Activated CD4-positive, CD25-positive, alpha-beta regulatory T cell treated with anti-CD3 and anti-CD28 coated beads, Interleukin-2, amount 50 U/mL, for 72 hours (primary cell): ENCODE measurements at places on chromosomes 2 and 18.

DNA sequence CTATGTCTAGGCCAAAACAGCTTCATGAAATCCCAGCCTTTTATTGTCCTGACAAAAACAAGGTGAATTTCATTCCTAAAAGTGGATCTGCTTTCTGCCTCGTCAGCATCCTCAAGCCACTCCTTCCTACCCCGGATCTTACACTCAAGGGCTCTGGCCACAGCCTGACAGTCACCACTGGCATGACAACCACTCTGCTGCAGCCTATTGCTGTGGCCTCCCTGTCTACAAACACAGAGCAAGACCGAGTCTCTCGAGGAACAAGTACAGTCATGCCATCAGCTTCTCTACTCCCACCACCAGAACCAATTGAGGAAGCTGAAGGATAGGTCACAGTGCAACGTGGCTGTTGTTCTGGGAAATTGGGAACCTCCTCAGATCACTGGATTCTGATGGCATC lies 106.1 kb downstream of the ICA1L start:
- no peak for DNase-seq

GRCh38 chr2:25797620-25798488 lies 80.4 kb downstream of the ASXL2 start:
- no peak for DNase-seq

GRCh38 chr2:47903781-47904490 lies 2.4 kb downstream of the FBXO11 start:
- DNase-seq: no peak

DNA sequence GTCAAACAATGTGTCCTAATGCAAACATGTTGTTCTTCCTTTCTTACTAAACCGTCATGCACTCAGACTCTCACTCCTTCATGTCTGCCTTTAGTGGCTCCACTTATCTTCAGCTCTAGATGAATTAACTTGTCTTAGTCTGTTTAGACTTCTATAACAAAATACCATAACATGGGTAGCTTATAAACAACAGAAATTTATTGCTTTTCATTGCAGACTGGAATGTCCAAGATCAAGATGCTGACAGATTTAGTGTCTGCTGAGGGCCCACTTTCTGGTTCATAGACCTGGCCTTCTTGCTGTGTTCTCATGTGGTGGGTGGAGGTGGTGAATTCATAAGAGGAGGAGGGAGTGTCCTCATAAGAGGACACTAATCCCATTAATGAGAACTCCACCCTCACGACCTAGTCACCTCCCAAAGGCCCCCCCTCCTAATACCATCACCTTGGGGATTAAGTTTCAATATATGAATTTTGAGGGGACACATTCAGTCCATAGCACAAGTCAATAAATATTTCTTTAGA lies 32.3 kb downstream of the RALBP1 start:
- no peak for DNase-seq

DNA sequence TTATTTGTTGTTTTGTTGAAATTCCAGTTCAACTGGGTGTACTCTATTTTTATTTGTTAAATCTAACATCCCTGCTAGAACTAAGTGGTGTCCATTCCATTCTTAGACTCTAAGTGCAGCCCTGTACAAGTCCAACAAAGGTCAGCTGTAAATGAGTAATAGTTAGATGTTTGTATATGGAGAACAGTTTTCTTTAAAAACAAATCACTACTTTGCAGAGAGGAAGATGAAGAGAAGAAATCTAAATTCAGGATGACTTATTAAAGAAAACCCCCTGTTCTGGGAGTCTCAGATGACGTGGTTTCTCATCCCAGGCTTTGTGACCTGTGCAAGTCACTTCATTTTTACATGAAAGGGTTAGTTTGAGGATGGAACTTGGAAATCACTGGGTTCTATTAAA lies 57.9 kb downstream of the GALNT14 start:
- no peak for DNase-seq

DNA sequence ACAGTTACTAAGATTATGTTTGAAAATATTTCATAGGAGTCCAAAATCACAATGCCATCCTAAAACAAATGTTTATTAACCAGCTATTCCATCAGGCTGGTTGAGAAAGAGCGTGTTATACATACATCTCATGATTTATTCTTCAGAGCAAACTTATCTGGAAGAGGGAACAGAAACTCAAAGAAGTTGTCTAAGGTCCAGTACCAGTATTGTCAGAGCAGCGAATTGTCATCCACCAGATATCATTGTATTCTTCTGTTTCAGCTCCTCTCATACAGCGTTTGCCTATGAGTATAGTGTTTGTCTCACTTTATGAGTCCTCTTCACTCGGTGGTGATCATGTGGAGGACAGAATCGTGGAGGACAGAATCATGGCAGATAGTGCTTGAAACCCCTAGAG lies 238.2 kb downstream of the OSR1 start:
- no peak for DNase-seq

- DNase-seq: no peak
Measured at GRCh38 chr2:74183878-74184277, 5.2 kb upstream of the MOB1A start.

GRCh38 chr2:46086578-46087070 lies 210.6 kb upstream of the EPAS1 start:
- no peak for DNase-seq

DNA sequence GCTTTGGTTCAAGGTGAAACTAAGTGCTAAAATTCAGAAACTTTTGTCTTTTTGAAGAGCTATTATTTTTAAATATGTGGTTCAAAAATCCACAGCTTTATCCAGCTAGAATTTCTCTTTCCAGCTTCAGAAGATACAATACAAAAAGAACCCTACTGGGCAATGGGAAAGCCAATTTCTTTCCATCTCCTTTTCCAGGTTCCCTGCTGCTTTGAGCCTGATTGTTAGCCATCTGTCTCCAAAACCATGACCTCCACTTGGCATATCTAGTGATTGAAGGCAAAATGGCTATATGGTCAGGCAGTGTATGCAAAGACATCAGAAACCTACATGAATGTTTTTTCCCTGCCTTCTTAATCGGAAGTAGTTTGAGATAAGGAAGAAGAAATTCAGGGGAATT lies 134.1 kb downstream of the KCNH7 start:
- DNase-seq: no peak

- no peak for DNase-seq
Measured at GRCh38 chr2:181123798-181124231, 143.4 kb downstream of the UBE2E3 start.
